ENCODE measurements at places on chromosomes 3 and 15. TPM values are rescaled to one million over a fixed set of nuclear protein-coding genes. Genes with fewer than 3 reads are reported as not detected.
A peak's percentile ranks its signal among the peaks of the same experiment; 100 is the strongest.

- DNase-seq, result no peak
Measured at GRCh38 chr3:29555590-29555989, 274.7 kb downstream of the RBMS3 start.

GRCh38 chr15:92981333-92981732, 81.2 kb downstream of the CHD2 start:
- peak; percentile 56 for DNase-seq

GRCh38 chr15:36643551-36643950, 64.1 kb downstream of the CDIN1 start:
- DNase-seq, result no peak

DNA sequence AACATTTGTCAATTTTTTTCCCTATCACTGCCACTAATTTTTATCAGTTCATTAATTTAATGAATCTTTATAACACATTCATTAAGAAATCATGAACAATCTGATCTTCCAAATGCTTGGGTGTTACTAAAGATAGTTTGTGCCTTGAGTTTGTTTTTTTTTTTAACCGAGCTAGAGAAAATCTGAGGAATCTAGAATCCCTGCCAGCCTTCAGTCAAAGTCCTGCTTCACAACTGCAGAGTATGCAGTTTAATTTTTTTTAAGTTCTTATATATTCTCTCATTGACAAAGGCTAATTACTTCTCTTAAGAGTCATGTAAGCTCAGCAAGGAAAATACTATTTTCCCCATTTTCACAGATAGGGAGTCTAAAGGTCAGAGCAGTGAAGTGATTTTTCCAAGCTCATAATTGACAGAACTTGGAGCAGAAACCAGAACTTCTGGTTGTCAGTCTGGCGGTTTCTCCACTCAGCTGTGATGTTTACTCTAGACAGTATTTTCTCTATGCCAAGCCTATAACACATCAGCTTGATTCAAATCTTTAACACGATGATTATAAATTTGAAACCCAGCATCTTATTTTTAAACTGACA, 55.7 kb downstream of the TNIK start:
- DNase-seq, result no peak

- DNase-seq, result no peak
Measured at GRCh38 chr3:67947808-67948508, 293.5 kb upstream of the SUCLG2 start.

GRCh38 chr15:57440799-57441198, 64.5 kb downstream of the CGNL1 start:
- DNase-seq, result peak; percentile 89

DNA sequence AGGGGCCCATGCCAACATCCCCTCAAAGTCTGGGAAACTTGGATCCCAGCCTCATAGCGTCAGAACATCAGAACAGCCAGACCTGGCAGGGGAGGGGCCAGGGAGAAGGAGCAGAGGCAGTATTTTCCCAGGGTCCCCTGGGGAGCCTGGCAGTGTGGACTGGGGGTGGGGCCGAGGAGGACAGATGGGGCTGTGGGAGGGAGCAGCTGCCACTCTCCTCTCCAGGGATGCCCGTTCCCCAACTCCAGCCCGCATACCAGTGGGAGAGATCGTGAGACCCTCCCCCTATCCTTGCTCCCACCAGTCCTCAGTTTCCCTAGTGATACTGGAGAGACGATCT, 6.5 kb upstream of the DNAJB8 start:
- no peak for DNase-seq

GRCh38 chr15:35753486-35753885, 207.5 kb upstream of the DPH6 start:
- peak; percentile 14 for DNase-seq

Gene HOMER2
- total RNA-seq, result 56.4 TPM

Gene ZNF620
- 10.8 TPM for total RNA-seq

Gene PCLAF
- 2.6 TPM for total RNA-seq

Gene FAM3D
- not detected for total RNA-seq

Gene PDZRN3
- total RNA-seq, result 0.96 TPM

Gene ATP8B4
- 0.82 TPM for total RNA-seq

Gene MESP2
- total RNA-seq, result 0.29 TPM
